ENCODE measurements at places on chromosomes 6 and 20.

- no peak for DNase-seq
Observed at GRCh38 chr6:79168695-79168980, 65.8 kb downstream of the HMGN3 start.

GRCh38 chr6:137762168-137763090, 104.6 kb upstream of the TNFAIP3 start:
- no peak for DNase-seq

DNA sequence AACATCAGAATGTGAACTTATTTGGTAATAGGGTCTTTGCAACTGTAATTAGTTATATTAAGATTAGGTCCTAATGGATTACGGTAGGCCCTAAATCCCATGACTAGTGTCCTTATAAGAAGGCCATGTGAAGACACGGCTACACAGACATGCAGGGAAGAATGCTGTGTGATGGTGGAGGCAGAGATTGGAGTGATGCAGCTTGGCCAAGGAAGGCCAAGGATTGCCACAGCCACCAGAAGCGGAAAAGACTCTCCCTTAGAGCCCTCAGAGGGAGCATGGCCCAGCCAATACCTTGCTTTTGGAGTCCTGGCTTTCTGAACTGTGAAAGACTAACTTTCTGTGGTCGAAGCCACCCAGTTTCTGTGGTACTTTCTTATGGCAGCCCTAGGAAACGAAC, 9.7 kb upstream of the SMIM13 start:
- no peak for DNase-seq

GRCh38 chr6:30781743-30782424, 37.5 kb upstream of the IER3 start:
- no peak for DNase-seq

DNA sequence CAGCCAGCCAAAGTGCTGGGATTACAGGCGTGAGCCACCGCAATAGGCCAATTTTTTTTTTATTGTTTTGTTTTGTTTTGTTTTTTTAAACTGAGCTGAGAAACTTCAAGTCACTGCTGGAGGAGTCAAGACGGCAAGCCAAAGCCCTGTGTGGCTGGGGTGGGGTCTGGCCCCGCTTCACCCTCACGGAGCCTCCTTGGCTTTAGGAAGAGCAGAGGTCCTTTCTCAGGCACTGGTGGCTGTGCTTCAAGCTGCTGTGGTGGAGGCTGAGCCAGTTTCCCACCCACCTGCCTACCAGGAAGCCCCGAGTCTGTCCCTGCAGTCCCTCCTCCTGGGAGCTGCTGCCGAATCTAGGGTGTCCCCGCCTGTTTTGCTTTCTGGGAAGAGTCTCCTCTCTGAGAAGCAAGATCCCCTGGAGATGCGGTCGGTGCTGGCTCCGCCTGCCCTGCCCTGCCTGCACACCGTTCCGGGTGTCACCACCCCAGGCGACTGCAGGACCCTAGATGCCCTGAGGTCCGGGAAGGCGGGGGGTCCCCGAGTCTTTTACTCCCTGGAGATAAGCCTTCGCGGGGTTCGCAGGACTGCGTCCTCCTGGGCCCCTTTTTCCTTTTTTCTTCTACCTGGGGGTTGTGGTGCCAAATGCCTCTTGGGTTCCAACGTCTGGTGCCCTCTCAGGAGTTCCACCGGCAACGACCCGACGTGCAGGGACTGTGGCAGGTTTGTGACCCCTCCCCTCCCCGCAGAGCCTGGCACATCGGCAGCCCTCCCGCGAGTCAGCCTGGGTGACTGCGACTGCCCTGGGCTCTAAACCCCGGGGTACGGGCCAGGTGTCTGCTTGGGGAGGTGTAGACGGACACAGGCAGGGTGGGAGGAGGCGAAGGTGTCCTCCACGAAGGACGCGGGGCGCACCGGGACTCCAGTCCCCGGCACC, 100.7 kb downstream of the TAF4 start:
- DNase-seq, result no peak

DNA sequence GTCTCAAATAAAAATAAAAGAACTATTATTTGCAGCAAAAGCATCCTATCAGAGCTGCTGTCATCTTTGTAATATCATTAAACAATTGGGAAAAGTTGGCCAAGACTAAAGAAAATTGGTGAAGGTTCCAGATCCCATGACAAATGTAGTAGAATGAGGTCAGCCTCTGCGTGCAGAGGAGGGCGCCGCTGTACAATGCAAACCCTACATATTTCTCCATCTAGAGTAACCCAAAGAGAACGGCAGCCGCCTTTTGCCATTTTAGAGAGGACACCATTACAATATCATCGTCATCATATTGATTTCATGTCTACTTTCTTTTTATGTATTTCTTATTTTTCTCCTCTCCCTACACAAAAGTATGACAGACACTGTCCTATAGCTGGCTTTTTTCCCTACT, 59.5 kb downstream of the ZMYND8 start:
- DNase-seq, result no peak

DNA sequence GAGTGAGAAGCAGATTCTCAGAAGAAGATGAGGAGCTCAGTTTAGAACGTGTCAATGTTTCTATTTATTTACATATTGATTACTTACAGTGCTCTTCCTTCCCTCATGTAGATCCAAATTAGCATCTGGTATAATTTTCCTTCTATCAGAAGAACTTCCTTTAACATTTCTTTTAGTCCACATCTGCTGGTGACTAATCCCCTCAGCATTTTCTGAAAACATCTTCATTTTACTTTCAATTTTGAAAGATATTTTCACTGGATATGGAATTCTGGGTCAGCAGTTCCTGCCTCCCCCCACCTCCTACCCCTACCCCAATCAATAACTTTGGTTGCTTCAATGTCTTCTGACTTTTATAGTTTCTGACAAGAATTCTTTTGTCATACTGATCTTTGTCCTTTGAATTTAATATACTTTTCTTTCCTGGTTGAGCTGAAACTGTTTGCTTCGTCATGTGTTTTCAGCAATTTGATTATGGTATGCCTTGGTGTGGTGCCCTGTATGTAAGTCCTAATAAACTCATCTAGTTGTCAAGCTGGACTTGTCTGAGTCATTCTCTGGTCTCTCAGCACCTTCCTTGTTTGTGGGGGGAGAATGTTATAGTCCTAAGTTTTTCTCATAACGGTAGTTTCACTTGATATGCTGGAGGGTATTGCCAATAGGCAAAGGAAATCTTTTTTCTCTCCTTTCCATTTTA, 57.0 kb downstream of the SMPDL3A start:
- no peak for DNase-seq

DNA sequence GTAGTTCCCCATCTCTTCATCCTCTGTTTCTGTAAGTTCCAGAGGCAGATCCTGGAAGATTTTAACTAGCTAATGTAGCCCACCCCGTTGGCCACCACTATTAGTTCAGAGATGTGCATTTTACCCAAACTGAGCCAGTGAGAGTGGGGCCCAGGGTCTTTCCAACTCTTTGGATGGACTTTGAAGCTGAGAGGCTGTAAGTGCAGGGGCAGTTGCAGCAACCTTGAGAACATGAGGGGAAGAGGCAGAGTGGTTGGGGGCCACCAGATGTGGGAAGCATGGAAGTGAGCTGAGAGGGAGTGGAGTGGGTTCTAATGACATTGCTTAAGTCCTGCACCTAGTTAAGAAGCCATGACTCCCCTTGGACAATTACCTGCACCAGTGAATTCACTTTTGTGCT, 72.2 kb downstream of the CDH26 start:
- DNase-seq, result no peak

DNA sequence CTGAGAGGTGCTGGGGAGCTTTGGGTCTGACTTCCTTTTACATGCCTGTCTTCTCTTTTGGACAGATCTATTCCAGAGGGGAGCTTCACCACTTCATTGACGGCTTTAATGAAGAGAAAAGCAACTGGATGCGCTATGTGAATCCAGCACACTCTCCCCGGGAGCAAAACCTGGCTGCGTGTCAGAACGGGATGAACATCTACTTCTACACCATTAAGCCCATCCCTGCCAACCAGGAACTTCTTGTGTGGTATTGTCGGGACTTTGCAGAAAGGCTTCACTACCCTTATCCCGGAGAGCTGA, 13.1 kb downstream of the PRDM1 start:
- DNase-seq, result no peak

- DNase-seq, result no peak
Observed at GRCh38 chr20:22343612-22344011, 240.8 kb downstream of the FOXA2 start.

DNA sequence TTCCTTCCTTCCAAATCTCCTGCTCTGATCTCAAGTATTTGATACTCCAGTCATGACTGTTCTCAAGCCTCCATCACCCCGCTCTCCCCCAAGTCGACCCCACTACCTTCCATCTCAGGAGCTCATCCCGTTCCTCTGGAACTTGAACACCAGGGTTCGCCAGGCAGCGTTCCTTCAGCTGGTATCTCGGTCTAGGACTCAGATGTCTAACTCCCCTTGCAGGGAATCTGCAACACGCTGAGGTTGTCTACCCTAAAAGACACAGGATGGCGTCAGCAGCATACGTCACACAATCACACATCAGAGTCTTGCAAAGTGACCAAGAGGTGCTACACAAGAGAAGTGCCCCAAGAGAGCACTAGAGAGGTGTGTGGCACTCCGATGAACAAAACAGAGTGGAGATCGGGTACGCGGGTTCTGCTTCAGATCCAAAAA, 706 bp downstream of the ZNF184 start:
- no peak for DNase-seq

Measured in GM19239 (cell line).